ENCODE measurements at places on chromosomes 4 and X.

DNA sequence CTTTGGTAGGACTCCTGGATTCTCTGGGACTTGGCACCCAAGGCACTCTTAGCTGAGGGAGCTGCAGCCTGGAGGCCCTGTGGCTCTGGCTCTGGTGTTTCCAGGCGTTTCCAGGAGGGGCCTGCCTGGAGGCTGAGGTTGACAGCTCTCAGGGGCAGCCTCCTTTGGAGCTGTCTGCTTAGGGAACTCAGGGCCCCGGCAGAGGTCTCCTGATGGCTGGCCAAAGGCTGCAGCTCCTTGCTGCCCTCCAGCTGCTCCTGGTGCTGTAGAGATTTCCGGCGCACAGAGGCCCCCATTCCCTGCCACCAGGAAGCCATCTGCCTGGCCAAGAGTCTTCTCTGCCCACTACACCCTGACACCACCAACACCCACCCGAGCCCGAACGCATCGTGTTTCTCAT lies 25.3 kb upstream of the ARHGEF38 start:
- DNase-seq: no peak

- no peak for DNase-seq
These were observed 53.5 kb upstream of the FGF13 start for GRCh38 chrX:138765051-138765450.

DNA sequence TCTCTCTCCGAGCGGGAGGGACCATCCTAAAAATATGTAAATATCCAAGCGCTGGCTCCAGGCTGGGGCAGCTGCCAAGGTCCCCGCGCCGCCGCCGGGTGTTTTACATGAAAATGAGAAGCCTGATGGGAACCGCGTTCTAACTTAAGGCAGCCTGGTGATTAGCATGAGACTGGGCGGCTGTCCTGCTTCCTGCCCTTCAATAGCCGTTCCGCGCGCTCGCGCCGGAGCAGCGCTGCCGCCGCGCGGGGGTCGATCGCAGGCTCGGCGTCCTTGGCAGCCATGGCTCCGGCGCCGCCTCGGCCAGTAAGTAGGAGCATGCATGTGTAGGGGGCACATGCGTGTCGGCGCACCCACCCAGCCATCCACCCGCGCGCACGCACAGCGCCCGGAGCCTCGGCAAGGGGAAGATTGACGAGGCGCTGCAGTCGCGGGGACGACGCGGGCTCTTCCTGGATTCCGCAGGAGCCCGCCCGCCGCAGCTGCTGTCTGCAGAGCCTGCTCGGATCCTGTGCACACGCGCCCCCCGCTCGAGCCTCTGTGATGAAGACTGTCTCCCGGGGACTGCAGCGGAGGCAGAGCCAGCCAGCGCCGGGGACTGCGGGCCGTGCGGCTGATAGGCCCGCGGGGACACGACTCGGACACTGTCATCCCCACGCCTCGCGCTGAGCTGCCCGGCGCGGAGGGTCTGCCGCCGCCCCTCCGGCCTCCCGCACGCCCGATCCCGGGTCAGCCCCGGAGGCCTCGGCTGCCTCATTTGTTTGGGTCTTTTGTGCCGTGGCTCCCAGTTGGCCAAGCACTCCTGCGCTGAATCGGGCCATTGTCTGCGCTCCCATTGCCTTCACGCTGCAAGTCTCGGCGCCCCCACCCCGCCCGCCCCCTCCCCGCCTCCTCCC lies 734 bp downstream of the STOX2 start:
- DNase-seq: peak; percentile 53

- DNase-seq: no peak
These were observed 15.6 kb upstream of the SPRY1 start for GRCh38 chr4:123380728-123381716.

DNA sequence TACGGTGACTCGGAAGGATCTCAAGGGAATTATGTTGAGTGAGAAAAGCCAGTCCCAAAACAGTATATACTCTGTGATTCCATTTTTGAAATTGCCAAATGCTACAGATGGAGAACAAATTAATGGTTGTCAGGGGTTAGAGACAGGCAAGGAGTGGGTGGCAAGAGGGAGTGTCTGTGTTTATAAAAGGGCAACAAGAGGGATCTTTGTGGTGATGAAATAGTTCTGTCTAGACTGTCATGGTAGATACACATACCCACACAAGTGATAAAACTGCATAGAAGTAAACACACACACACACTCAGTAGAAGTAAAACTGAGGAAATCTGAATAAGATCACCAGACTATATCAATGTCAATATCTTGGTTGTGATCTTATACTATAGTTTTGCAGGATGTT lies 92.7 kb downstream of the CD99L2 start:
- DNase-seq: no peak

- DNase-seq: no peak
These were observed 16.4 kb downstream of the INTS6L start for GRCh38 chrX:135536877-135537276.

- no peak for DNase-seq
These were observed 150.4 kb downstream of the MGST2 start for GRCh38 chr4:139815778-139816601.

Data from activated CD8-positive, alpha-beta memory T cell treated with anti-CD3 and anti-CD28 coated beads, Interleukin-2, amount 50 U/mL, for 48 hours (primary cell).